ENCODE measurements at places on chromosomes 11 and 22.
A peak's percentile ranks its signal among the peaks of the same experiment; 100 is the strongest.

GRCh38 chr22:37182949-37183245 lies 5.2 kb downstream of the C1QTNF6 start:
- no peak for DNase-seq

- peak; percentile 78 for DNase-seq
Measured at GRCh38 chr11:128579798-128580504, 7.4 kb downstream of the ETS1 start.

GRCh38 chr11:11446967-11447366 lies 93.9 kb upstream of the CSNK2A3 start:
- DNase-seq = no peak

DNA sequence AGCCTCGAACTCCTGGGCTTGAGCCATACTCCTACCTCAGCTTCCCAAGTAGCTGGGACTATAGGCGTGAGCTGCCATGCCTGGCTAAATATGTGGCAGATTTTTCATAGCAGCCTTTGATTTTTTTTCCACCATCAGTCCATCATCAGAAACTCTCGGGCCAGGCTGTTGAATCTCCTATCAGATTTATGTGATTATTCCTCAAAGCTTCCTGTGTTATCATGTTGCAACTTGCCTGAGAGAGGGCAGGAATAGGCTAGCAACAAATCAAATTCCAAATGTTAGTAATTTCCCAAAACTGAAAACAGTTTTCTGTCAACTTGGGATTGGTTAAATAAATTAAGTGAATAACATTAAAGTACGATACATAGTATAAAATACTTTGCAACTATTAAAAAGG lies 3.4 kb downstream of the LRRC51 start:
- peak; percentile 34 for DNase-seq

GRCh38 chr11:111367411-111368284 lies 11.4 kb downstream of the POU2AF1 start:
- DNase-seq = no peak

- DNase-seq = no peak
Measured at GRCh38 chr11:70080763-70081162, 2.6 kb downstream of the ANO1 start.

- DNase-seq = peak; percentile 50
Measured at GRCh38 chr11:122850076-122850631, 11.9 kb downstream of the CRTAM start.

DNA sequence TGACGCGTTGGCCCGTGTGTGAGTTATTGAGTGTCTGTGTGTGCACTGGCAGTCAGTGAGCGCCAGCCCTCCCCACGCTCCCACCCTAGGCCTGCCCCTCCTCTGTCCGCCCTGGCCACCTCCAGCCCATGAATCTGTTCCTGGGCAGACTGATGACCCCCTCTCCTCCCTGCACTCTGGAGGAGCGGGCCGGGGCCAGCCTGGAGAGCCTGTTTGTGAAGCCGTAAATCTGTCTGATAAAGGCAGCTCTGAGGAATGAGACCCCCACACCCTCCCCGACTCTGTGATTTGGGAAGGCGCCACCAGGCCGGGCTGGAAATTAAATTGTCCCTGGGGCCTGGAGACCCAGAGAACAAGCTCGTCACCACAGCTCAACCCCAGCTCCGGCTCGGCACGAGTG lies 8.6 kb downstream of the TSSC4 start:
- peak; percentile 32 for DNase-seq

DNA sequence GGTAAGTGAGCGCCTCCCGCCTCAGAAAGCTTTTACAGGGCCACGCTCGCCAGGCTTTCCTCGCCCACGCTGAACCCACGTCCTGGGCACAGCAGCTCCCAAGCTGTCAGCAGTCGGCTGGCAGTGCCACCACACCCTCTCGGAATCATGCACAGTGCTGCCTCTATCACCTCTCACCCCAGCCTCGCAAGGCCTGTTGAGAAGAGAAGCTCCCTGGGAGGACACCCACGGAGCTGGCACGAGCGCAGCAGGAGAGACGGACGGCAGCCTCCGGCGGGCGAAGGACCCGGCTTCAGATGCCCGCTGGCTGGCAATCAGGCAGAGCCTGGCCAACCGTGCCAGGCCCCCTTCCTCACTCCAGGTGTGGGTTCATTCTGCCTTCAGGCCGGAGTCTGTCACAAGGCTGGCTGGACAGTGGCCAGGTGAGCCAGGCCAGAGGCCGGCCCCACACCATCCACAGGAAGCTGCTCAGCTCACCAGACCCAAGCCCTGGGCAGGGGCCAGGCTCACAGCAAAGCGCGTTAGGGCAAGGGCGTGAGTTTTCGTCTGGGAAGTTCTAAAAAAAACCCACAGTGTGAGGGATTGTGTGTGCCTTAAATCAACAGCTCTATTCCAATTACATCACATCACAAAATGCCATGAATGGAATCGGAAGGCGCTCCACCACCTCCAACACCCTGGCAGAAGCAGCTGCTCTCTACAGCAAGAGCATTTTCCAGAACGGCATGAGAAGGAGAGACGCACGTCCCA lies 33.2 kb downstream of the TOLLIP start:
- no peak for DNase-seq

DNA sequence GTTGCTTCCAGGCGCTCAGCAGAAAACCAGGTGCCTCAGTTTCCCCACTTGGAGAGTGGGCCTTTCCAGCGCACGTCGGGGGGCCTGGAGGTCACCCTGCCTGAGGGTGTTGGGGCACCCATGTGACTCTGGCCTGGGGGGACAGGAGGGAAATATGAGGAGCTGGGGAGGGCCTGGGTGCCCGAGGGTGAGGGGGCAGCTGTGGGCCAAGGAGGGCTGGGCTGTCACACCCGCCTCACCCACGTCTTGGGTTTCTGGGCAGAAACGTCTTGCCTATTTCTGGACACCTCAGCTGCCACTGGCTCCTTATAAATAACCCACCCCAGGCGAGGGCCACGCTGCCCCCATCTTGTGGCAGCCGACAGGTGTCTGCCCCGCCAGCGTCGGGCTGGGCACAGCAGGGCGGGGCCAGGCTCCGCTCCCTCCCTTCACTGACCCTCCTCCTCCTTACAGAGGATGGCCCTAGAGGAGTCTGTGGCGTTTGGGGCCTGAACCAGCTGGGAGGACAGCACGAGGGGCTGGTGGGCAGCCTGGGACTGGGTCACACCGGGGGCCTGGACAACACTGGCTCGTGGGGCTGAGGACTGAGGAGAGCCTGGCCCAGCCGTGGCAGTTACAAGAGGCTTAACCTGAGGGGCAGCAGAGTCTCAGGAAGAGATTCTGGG lies 1.5 kb downstream of the TNNT3 start:
- DNase-seq = no peak

- DNase-seq = no peak
Measured at GRCh38 chr11:6666302-6667183, 10.9 kb upstream of the DCHS1 start.

DNA sequence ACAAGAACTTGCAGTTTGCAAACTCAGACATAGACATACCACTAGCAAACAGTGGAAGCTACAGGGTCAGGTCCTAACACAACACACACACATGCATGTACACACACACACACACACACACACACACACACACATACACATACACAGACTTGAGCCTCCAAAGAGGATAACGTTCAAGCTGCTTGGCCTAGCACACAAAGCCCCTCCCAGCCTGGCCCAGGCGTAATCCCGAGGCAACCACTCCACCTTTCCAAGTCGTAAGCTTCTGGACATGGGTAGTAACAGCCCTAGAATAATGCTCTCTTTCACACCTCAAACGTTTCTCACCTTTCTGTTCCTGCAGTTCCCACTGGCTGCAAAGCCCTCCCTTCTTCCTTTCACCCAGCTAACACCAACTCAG lies 88.6 kb downstream of the LARGE1 start:
- DNase-seq = no peak

GRCh38 chr11:47477753-47478152 lies 28.8 kb upstream of the RAPSN start:
- no peak for DNase-seq

GRCh38 chr11:29214833-29215232 lies 802.0 kb downstream of the KCNA4 start:
- no peak for DNase-seq

- DNase-seq = peak; percentile 88
Measured at GRCh38 chr11:78037056-78037455, 14.0 kb upstream of the KCTD14 start.

GRCh38 chr11:66973956-66974580 lies 1.0 kb upstream of the C11orf86 start:
- no peak for DNase-seq

GRCh38 chr11:69667619-69668604 lies 7.2 kb downstream of the LTO1 start:
- DNase-seq = no peak

- no peak for DNase-seq
Measured at GRCh38 chr11:6566704-6567370, 36.6 kb downstream of the RRP8 start.

- no peak for DNase-seq
Measured at GRCh38 chr11:8740129-8740528, 57.5 kb downstream of the RPL27A start.

GRCh38 chr11:47308050-47308823 lies 38.3 kb downstream of the MADD start:
- no peak for DNase-seq

DNA sequence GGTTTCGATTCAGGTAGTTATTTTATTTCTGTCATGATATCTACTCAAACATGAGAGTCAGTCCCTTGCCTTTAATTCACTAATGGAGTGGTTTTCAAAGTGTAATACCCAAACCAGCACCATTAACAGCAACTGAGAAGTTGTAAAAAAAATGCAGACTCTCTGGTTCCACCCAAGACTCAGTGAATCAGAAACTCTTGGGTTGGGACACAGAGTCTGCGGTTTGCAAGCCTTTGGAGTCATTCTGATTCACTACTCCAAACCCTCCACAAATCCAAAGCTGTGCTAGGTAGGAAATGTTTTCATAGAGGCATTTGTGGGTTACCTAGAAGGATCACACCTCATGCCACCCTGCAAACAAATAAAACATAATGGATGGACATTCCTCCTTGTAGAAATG lies 340.1 kb downstream of the NTM start:
- no peak for DNase-seq

GRCh38 chr11:37595845-37596244 lies 997.8 kb upstream of the RAG2 start:
- no peak for DNase-seq

GRCh38 chr22:17917490-17917983 lies 106.8 kb downstream of the MICAL3 start:
- no peak for DNase-seq
